ENCODE measurements at places on chromosomes 4 and X. TPM values are rescaled to one million over a fixed set of nuclear protein-coding genes. Genes with fewer than 3 reads are reported as not detected.

GRCh38 chr4:173556398-173557131 lies 26.5 kb upstream of the HAND2 start:
- no peak for DNase-seq

DNA sequence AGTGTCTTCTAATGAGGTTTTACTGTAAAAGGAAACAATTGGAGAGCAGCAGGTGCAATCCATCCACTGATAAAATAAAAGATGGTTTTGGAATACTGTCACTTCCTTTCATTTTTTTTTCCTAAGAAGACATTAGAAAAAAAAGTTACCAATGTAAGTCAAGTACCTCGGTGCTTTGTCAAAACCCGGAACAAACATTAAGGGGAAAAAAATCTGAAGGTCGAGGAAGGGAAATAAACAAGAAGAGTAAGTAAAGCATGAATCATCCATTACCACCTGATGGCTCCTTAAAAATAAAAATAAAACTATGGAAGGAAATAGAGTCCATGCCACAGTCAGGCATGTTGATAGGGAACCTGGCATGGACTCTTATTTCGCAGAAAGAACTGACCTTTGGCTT lies 15.3 kb upstream of the XPNPEP2 start:
- no peak for DNase-seq

- no peak for DNase-seq
Measured at GRCh38 chr4:87803421-87803820, 4.1 kb downstream of the IBSP start.

CABS1 gene
- total RNA-seq: not detected

PAGE1 gene
- not detected for total RNA-seq

Measured in neural crest cell (in vitro differentiated cells).